HL-60 (cell line): ENCODE measurements at places on chromosomes 2 and 18.

GRCh38 chr18:33694593-33694992, 116.6 kb downstream of the ASXL3 start:
- no peak for DNase-seq

DNA sequence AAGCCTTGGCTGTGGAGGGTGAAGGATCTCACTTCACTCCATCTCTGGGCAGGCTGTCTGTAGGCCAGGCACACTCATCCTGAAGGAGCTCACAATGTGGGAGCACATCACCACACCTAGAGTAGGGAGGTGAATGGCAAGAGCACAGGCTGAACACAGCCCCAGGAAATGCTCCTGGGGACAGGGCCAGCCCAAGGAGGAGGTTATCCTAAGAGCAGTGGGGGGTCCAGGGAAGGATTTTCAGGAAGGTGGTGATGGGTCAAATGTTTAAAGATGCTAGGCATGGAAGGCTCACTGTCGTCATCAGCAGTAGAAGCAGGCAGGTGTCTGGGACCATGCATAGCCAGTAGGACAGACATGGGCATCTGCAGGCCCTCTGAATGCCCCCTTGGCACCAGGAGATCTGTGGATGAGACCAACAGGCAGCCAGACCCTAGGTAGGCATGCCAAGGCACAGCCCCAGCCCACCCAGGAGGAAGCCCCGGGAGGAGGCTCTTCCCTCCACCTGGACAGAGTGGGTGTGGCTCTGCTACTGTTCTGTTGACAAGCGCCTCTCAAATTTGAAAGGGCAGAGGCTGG, 91.7 kb upstream of the RAB6C start:
- DNase-seq = no peak

DNA sequence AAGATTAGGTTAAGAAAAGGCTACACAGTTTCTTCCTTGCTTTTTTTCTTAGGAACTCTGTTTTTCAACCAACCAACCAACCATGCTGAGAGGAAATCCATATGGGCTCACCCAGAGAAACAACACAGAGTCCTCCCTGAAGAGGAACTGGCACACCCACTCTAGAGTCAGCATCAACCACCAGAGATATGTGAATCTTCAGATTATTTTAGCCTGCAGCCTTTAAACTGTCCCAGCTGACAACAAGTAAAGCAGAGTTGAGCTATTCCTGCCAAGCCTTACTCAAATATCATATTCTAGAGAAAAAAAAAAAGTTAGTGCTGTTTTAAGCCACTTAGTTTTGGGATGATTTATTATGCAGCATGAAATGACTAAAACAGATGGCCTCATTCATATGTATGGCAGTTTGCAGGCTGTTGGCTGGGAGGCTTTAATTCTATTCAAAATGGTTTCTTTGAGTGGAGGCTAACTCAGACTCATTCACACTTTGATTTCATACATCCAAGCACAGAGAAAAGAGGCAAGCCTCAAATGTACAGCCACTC, 1637.7 kb upstream of the LRRTM1 start:
- no peak for DNase-seq

- peak; percentile 59 for DNase-seq
These were observed 153.7 kb downstream of the TGIF1 start for GRCh38 chr18:3603421-3604234.

DNA sequence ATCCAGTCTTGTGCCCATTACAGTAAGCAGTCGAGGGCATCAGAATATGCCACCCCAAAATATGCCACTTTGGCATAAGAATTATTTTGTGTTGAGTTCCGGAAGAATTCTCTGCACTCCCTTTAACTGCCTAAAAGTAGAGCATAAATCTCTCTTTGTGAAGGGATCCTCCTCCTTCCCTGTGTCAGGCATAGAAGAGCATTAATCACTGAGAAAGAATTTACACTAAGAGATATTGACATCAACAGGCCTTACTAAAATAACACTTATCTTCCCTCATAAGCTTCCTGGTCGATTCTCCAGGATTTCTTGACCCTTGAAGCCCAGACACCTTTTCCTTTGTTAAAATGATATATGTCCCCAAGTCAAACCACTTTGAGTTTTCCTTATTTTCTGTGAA, 27.6 kb upstream of the KYNU start:
- DNase-seq = no peak

- no peak for DNase-seq
These were observed 549.0 kb upstream of the SLC8A1 start for GRCh38 chr2:41000906-41001305.

DNA sequence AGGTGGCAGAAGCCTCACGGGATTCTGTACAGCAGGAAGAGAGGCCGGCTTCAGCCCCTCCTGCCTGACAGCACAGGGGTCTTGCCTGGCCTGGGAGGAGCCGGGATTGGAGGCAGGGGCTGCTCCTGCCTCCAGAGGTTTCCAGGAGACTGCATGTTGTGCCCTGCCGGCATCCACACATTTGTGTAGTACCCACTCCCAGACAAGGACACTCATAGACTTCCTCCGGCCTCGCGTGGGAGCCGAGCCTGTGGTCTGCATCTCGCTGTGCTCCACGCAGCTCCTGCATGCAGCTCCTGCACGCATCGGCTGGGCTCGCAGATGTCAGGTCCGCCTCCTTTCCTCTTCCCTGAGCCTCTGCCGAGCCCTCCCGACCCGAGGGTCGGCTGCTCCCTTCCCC, 34.7 kb downstream of the TPO start:
- DNase-seq = no peak

DNA sequence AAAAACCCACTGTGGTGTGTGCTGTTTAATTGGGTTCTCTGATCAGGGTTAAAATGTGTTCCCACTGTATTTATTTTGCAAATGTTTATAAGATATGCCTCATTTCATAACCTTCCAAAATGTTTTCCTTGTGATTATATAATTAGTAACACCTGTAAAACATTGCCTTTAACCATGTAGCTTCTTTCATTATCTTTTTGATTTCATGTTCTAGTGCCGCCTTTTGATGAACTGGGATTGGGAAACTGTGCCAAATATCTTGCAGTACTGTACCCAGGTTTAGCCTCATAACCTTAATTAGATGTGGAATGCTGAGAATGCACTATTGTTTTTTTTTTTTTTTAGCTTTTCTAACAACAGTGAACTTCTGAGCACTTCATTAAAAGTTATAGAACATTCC, 96.9 kb downstream of the TANC1 start:
- no peak for DNase-seq

DNA sequence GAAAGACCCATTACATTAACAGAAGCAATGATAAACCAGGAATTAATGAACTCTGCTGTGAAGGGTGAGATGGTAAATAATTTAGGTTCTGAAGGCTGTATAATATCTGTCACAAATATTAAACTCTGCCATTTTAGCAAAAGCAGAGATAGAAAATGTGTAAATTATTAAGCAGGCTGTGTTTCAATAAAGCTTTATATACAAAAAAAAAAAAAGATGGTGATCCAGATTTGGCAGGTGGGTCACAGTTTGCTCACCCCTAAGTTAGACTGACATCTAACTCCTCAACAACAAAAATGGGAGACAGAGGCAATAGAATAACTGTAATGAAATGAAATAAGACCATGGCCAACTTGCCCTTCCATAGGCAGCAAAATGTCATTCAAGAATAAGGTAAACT, 157.3 kb upstream of the FANCL start:
- no peak for DNase-seq

GRCh38 chr18:68429841-68430240, 285.1 kb downstream of the TMX3 start:
- DNase-seq = no peak

DNA sequence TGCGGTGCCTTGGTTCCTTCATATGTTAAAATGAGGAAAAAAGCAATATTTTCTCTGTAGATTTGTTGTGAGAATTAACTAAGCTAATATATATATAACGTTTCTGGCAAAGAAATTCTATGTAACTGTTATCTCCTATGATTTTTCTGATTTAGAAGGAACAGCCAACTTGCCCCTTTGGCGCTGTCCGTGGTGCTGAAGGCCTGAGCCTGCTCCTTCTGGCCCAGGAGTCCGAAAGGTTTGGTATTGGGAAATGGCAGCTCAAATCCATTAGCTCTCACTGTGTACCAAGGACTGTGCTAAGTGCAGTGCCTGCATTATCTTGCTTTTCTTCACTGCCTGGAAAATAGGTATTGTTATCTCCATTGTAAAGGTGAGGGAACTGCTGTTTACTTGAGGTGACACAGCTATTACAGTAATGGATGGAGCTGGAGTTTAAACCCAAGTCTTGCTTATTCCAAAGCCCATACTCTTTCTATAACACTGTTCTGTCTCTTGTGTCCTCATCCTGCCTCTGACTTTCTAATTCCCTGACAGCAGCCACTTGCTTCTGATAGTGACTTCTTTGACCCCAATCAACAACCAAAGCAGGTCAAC, 52.2 kb downstream of the C1QL2 start:
- peak; percentile 15 for DNase-seq

DNA sequence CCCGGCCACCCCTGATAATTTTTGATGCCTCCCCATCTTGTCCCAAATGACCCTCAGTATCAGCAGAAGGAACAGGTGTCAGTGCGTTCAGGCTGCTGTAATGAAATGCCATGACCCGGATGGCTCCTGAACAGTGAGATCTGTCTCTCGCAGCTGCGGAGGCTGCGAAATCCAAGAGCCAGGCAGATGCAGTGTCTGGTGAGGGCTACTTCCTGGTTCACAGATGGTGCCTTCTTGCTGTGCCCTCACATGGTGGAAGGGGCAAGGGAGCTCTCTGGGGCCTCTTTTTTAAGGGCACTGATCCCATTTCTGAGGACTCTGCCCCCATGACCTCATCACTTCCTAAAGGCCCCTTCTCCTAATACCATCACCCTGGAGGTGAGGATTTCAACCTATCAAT, 152.2 kb downstream of the TWIST2 start:
- no peak for DNase-seq

GRCh38 chr18:23357996-23358594, 95.0 kb upstream of the RIOK3 start:
- DNase-seq = no peak

- DNase-seq = no peak
These were observed 104.4 kb downstream of the CPS1 start for GRCh38 chr2:210660751-210661150.

DNA sequence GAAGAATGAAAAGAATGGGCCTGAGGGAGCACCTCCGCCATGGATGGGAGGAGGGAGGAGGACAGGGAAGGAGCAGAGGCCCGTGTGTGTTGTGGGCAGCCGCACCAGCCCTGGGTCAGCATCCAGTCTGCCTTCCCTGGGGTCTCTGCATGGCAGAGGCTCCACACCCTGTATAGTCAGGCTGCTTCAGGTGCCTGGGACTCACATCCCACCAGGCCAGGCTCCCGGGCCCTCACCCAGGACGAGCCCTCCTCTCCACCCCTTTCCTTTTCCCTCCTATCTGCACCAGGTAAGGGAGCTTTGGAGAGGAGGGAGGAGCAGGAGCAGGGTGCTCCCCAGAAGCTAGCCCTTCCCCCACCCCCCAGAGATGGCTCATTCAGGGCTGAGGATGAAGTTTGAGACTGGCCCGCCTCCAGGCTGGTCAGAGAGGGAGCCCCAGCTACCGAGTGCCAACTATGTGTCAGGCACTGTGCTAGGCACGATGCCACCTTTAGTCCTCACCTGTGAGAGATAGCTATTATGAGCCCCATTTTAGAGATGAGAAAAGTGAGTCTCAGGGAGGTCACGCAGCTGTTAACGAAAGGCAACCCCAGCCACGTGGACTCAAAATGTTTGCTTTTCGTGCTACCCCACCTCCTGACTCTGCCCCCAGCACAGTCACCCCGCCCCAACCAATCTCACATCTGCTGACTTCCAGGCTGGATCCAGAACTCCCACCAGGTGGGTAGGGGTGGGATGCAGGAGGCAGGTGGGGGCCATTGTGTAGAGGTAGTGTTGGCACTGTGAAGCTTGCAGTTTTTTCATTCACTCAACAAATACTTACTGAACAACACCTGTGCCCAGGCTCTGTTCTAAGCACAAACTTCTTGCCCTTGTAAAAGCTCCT, 242.1 kb downstream of the DYSF start:
- no peak for DNase-seq

DNA sequence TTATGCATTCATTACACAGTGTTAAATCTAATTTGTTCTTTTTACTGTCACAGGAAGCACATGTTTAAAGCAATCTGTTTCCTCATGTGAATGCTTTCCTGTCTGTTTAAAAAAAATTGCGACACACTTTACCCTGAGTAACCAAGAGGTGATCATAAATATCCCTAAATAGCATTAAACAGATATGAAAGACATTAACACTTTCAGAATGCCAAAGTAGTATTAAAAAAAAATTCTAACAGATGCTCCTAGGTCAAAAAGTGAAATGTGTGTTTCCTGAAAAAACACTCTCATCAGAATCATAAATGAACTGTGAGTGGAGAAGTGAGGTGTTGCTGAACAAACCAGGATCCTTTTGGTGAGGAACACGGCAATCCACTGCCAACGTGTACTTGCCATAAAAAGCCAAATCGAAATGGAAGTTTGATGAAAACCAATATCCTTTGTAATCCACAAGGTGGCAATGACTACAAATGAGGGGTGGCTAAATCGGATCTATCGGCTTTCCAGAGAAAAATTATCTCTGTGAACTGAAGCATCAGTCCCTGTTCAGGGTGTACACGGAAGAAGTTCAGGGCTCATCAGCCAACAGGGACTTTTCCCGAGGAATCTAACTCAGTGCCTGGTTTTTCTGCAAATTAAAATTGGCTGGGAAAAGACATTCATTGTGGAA, 248.9 kb downstream of the TCF4 start:
- peak; percentile 13 for DNase-seq

DNA sequence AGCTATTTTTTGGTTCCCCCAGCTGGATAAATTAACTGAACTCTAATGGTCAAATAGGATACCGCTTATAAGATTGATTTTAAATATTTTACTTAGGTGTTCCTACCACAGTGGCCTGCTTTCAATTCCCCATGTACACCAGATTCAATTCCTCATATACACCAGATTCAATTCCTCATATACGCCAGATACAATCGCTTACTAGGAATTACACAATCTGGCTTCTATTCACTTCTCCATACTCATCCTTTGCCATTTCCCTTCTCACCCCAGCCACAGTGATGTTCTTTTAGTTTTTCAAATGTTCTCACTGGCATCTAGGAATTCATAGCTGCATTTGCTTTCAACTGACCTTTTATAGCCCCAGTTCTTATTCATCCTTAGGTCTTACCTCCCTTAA, 66.5 kb downstream of the SLC40A1 start:
- DNase-seq = no peak
